ENCODE measurements at places on chromosomes 16 and 17. TPM values are rescaled to one million over a fixed set of nuclear protein-coding genes. Genes with fewer than 3 reads are reported as not detected.

DNA sequence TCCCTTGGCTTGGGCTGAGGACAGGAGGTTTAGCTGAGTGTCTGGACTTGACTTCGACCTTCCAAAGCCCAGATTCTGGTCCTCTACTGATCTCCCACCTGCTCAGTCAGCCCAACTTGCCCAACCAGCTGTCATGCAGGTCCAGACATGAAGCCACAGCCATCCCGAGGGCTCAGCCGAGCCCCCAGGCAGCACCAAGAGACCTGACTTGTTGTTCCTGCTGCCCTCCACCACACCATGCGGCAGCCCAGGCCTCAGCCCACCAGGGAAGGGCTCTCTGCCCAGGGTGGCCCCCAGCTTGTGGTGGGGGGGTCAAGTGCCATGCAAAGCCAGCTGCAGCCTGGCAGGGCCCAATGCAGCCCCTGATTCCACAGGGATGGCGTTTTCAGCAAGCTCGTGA is 17.2 kb upstream of the CACNG4 start:
- DNase-seq, result no peak

GRCh38 chr16:65136681-65137080 is 14.8 kb upstream of the CDH11 start:
- DNase-seq, result no peak

DNA sequence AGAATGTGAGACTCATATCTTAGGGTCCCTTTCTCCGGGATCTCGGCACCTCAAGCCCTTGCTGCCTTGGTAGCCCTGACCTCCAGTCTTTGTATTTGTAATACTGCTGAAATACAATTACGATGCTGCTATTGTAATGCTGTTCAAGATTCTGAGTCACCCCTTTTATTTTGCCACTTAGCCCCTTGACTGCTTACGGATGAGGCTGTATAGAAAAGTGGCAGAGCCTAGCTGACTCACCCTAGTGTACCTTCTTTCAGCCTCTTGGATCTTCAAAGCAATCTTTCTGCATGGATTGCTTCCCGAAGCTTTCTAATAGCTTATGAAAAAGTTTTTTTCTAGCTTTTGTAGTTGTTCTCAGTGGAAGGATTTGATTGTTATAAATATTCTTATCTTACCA is 187.9 kb downstream of the KCNJ2 start:
- no peak for DNase-seq

DNA sequence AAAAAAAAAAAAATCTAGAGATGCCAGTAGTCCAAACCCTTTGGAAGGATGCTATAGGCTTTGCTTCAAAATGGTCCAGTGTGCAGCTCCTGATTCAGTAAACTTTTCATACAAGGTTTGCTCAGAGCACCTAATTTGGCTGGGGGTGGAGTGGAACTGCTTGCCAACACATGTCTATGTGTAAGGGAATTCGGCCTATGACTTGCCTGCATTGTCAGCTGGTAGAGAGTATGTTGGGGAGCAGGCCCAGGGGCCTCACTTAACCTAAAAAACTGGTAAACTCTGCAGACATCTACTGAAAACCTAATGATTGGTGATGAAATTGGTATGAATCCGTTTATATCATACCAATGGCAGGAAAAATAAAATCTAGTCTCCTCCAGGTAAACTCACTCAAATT is 1.5 kb upstream of the MFSD6L start:
- no peak for DNase-seq

- DNase-seq, result no peak
Measured at GRCh38 chr17:10579270-10579669, 29.8 kb upstream of the MYH2 start.

DNA sequence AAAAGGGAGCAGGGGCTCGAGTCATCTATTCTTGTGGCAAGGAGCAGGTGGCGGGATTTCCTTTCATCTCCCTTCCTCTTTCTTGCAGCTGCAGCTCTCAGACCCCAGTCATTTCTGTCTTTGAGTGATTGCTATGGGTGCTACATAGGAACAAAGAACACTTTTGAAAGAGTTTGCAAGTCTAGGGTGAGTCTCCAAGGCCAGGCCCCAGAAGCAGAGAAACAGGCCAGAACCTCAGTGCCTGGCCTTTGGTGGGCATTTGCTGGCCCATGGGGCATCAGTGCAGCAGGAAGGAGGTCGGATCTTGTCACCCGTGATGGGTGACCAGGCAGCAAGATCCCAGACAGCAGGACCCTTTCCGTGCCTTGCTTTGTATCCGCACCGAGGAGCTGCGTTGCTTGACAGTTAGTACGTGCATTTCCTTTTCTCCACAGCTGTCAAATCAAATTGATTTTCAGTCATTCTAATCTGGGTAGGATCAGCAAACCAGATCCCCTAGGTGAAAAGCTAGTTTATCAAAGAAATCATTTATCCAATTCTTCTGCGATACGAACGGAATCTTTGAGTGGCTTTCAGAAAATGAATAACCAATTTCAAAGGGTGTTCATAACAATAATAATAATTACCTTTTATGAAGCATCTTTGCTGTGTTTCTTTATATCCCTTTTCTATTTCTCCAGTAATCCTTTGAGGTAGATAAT is 244.6 kb upstream of the MAF start:
- no peak for DNase-seq

GRCh38 chr17:72890711-72891110 is 201.8 kb downstream of the SLC39A11 start:
- no peak for DNase-seq

DNA sequence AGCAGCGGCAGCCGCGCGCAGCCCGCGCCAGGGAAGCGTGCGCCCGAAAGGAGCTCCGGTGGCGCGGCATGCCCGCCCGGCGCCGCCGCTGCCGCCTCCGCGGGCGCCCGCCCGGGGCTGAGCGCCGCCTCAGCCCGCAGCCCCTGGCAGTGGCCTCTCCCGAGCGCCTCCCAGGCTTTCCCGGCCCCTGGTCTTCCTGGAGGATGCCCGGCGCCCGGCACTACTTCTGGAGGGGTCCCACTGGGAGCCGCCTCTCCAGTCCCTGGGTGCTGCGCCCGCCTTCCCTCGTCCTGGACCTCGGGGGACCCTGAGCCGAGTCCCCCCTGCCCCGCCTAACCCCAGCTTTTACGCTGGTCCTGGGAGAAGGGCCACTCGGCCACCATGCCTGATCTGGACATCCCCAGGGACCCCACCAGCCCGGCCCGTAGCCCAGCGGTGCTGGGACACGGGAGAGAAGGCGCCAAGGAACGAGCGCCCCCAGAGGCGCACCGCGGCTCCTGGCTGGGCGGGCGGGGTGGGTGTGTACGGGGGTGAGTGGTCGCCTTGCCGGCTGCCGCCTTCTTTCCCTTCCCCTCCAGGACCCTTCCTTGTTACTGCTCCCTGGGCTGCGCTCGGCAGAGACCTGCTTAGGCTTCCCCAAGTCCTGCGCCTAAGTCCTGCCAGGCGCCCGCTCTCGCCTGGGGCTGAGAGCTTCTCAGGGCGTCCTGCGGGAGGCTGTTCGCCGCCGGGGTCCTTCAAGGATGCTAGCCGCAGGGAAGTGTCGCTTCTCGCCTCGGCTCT is 704 bp downstream of the ASIC2 start:
- DNase-seq, result no peak

DNA sequence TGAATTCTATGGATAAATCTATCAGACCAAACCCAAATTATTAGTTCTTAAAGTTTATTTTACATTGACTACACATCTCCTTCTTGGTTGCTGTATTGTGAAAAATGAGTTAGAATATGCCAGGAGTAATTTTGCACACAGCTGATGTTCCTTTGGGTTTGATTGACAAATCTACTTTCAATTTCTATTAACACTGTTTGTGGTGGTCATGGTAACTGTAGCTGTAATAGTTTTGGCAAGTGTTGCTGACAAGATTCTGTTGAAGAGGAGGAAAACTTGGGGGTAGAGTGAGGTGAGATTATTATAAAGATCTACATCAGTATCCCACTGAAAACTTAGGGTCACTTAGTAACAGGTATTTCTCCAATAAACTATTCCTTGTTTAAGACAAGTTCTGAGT is 30.3 kb downstream of the MRTFB start:
- DNase-seq, result no peak

- peak; percentile 28 for DNase-seq
Measured at GRCh38 chr17:76267051-76267576, 2.0 kb downstream of the UBALD2 start.

- no peak for DNase-seq
Measured at GRCh38 chr17:59464246-59464645, 101.2 kb upstream of the DHX40 start.

DNA sequence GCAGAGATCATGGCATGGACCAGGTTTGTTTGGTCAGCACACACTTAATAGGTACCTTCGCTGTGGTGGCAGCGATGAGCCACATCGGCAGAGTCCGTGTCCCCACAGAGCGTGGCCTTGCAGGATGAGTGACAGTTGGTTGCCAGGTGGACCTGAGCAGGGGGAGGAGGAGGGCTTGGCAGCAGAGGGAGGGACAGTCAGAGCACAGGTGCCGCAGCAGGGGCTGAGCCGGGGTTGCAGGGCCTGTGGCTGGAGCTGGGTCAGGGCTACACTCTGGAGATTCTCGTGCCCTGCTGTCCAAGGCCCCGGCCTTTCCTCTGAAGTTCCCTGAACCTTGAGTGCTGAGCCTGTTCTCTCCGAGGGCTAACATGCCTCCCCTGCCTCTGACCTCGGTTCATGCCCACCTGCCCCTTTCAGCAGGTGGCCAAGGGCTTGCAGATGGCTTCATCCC is 24.8 kb downstream of the POLR3E start:
- peak; percentile 17 for DNase-seq

DNA sequence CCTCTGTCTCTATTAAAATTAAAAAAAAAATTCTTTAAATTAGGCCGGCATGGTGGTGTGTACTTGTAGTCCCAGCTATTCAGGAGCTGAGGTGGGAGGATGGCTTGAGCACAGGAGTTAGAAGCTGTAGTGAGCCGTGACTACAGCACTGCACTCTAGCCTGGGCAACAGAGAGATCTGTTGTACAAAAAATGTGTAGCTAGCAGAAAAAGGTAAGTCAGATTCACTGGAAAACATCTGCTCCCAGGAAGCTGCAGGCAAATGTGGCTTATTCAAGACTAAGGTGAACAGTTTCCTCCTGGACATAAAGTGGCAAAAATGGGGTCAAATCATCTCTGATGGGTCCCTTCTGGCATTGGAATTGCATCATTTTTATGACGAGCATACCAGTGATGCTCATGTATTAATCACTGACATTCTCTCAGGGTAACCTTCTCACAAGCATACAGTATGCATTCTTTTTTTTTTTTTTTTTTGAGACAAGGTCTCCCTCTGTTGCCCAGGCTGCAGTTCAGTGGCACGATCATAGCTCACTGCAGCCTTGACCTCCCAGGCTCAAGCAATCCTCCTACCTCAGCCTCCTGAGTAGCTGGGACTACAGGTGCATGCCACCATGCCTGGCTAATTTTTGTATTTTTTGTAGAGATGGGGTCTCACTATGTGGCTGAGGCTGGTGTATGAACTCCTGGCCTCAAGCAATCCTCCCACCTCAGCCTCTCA is 48.7 kb downstream of the CPPED1 start:
- DNase-seq, result no peak

- no peak for DNase-seq
Measured at GRCh38 chr17:45372325-45372869, 55.6 kb upstream of the MAP3K14 start.

GRCh38 chr17:6046931-6047330 is 23.2 kb upstream of the WSCD1 start:
- no peak for DNase-seq

GRCh38 chr17:17347234-17347955 is 44.2 kb downstream of the NT5M start:
- DNase-seq, result no peak

GRCh38 chr17:75404223-75404730 is 1.2 kb downstream of the GRB2 start:
- peak; percentile 84 for DNase-seq

- no peak for DNase-seq
Measured at GRCh38 chr16:15858921-15859668, 2.3 kb upstream of the MYH11 start.

- no peak for DNase-seq
Measured at GRCh38 chr17:15334266-15334665, 7.1 kb downstream of the TEKT3 start.

DNA sequence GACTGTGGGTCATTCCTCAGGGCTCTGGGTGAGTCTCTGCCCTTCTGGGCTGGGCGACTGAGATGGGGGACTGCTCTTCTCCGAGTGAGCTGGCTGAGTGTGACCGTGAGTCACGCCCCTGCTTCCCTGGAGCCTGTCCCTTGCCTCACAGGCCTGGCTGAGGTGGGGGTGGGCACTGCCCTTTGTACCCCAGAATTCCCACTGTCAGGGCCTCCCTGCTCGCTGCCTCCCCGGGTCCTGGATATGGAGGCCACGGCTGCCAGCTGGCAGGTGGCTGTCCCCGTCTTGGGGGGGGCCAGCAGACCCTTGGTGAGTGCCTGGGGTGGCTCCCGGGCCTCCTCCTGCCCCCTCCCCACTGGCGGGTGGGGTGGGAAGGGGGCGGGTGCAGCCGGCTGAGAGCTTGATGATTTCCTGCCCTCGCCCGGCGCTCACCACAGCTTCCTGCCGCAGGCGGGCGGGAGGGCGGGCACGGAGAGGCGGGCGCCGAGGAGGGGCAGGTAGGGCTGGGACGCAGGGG is at the start of gene LAT:
LAT (plus strand) TSS at position 434 of the 517 bp plus-strand sequence. CDS start 366 bp downstream, outside the sequence.
- DNase-seq, result peak; percentile 59

- peak; percentile 54 for DNase-seq
Measured at GRCh38 chr17:16969931-16970906, 1.7 kb downstream of the TNFRSF13B start.

- no peak for DNase-seq
Measured at GRCh38 chr16:55301385-55302008, 22.5 kb upstream of the IRX6 start.

- DNase-seq, result no peak
Measured at GRCh38 chr17:62662855-62663254, 35.4 kb downstream of the MRC2 start.

DNA sequence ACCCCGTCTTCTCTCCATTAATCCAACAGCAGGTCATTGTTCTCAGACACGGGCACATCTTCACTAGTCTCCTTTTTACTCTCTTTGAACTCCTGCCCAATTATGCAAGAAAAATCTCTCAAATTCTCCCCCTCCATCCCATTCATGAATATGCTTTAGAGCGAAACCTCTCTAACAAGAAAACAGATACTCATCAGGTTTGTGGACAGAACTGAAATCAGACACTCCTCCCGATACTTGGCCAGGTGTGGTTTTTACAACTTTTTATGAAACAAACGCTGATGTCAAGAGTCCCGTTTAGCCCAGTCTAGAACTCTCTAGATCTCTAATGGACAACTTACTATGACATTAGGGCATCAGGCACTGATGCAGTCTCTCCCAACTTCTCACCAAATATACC is 40.9 kb downstream of the PIK3R5 start:
- no peak for DNase-seq

DNA sequence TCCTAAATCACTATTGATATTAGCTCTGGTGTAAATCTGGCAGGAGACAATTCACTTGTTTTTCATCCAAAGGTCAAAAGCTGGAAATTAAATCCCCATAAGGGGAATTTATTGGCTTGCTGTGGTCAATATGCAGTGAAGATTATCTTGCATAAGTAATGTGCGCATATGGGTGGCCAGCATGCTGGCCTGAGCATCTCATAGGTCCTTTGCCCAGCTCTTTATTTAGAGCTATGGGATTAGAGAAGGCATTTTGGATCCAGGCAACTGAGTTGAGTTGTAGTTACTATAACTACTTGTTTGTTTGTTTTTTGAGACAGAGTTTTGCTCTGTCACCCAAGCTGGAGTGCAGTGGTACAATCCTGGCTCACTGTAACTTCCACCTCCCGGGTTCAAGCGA is 110.7 kb downstream of the AATF start:
- no peak for DNase-seq

Gene SLC25A10
- total RNA-seq, result 6.5 TPM

Gene HOXB2
- 8.1 TPM for total RNA-seq

Gene CACNA1G
- 0.05 TPM for total RNA-seq

Gene TMC5
- not detected for total RNA-seq

Gene ATP2C2
- not detected for total RNA-seq

Gene NXN
- total RNA-seq, result not detected

Gene CLEC18A
- total RNA-seq, result 2.2 TPM

Gene DOC2B
- total RNA-seq, result not detected

Data from B cell (primary cell).